Stimulated activated CD4-positive, alpha-beta T cell treated with anti-CD3 and anti-CD28 coated beads, Interleukin-15, amount 100 ng/mL, for 24 hours (primary cell): ENCODE measurements at places on chromosomes 4 and X.

- DNase-seq = peak; percentile 38
Observed at GRCh38 chr4:88659055-88659889, 38.4 kb downstream of the NAP1L5 start.

DNA sequence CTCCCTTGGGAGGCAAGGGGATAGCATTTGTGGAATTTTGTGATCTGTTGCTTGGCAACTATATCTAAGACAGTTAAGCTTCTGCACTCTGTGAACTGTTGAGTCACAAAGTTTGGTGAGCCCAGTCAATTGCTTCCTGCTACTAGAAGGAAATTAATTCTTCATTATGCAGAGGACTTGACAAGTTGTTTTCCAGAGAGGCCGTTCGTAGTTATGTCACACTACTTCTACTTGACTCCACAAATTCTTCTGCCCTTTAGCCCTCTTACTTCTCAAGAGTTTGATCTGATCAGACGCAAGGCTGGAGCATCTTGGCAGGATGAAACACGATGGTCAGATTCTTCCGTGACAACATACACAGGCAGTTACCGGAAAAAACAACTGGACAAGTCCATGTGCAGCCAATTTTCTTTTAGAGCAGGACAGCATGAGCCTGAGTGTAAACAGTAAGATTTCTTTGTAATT, at the start of gene C4orf51:
C4orf51 (plus strand) TSS at position 156 of the 465 bp plus-strand sequence; CDS start at position 214, 58 bp downstream.
- no peak for DNase-seq

- no peak for DNase-seq
Observed at GRCh38 chr4:156581282-156582063, 390.1 kb downstream of the PDGFC start.

GRCh38 chrX:119694601-119695534, 1.9 kb upstream of the SEPTIN6 start:
- no peak for DNase-seq

DNA sequence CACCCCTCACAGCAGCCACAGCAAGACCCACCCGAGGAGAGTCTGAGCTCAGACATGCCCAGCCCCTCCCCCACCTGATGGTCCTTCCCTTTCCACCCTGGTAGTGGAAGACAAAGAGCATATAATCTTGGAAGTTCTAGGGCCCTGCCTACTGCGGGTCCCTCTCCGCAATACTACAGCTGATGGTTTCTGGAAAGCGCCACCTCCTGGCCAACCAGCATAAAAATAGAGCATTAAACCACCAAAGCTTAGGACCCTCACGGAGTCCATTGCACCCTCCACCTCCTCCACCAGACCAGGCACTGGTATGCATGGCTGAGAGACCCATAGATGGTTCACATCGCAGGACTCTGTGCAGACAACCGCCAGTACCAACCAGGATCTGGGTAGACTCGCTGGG, 78.2 kb downstream of the SH3BGRL start:
- no peak for DNase-seq

DNA sequence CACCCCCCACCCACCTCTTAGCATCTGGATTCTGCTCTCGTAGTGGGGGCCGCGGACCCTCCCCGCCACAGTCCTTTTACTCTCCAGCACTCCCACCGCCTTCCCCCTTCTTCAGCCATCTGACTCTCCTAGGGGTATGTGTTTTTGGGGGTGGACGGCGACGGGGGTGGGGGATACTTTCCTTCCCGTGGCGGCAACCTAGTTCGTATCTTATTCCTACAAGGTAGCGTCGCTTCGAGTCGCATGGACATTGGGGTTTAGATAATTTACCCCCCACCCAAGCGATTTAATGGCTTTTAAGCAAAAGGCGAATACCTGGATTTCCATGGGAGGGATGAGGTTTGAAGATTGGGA, 1.3 kb upstream of the BCORL1 start:
- DNase-seq = no peak

GRCh38 chr4:136320465-136320813, 1211.9 kb downstream of the PCDH18 start:
- no peak for DNase-seq

DNA sequence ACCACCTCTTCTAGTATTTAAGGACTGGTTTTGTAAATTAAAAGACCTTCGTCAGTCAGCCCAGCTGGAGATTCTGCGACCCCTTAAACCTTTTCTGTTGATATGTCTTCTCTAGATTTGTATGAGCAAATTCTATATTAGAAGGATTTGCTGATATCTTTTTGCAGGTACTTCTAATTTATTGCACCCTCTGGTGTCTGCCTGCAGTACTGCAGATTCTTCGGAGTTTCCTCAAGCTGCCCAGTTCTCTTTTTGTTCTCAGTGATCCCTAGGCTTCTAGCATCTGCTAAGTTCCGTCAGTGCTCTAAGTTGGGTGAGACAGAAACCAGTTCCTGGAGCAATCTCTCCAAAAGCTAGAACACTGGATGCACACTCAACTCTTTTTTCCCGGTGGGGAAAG, 545.2 kb downstream of the C4orf33 start:
- peak; percentile 50 for DNase-seq

GRCh38 chrX:7709845-7710244, 133.1 kb upstream of the VCX start:
- DNase-seq = no peak

- DNase-seq = no peak
Observed at GRCh38 chr4:15024386-15024785, 22.1 kb downstream of the CPEB2 start.

DNA sequence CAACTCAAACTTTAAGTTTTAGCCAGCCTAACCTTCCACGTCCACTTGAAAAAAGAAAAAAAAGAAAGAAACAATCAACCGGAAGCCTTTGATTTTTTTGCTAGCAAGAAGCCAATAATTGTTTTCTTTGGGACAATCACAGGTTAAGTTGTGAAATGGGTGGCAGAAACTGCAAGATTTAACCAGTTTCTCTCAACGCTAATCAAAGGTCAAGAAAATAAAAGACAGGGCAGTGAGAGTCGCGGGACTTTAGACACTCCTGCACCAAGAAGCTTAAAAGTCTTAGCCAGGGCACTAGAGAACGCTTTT, 1.0 kb downstream of the ACSL1 start:
- DNase-seq = no peak

DNA sequence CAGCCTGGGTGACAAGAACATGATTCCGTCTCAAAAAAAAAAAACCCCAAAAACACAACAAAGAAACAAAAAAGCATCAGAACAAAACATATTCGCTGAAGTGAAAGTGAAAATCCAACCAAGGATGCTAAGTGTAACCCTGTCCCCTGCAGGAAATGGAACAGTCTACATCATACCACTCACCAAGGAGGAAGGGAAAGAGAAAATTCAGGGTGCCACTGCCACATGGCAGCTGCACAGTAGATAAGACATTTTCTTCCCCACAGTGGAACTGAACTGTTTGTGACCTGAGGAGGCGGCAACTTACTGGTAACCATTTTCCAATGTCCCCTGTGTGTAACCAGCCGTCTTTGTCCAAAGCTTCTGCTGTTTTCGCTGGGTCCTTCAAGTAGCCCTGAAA, 28.2 kb upstream of the CENPU start:
- peak; percentile 34 for DNase-seq

DNA sequence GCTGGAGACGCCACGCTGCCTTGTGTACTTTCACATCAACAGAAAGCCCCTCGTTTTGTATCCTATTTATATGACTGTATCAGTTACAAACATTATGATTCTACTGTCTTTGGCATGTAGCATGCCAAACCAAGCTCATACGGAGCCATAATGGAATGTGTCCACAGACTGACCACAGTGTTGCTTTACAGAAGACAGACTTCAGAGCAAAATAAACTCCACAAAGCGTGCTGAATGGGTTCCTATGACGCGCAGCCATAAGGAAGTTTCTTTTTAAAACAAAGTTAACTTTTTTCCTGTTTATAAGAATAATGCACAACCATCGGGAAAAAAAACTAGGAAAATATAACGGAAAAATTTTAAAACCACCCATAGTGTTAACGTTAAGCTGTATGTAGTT, 136.0 kb downstream of the STOX2 start:
- no peak for DNase-seq
